ENCODE measurements at places on chromosomes 11 and 22. TPM values are rescaled to one million over a fixed set of nuclear protein-coding genes. Genes with fewer than 3 reads are reported as not detected.

Gene OR52A1
- total RNA-seq: not detected

Gene NPTXR
- 27.0 TPM for total RNA-seq

GRCh38 chr11:115084231-115084630, 405.9 kb downstream of the NXPE2 start:
- DNase-seq: no peak

DNA sequence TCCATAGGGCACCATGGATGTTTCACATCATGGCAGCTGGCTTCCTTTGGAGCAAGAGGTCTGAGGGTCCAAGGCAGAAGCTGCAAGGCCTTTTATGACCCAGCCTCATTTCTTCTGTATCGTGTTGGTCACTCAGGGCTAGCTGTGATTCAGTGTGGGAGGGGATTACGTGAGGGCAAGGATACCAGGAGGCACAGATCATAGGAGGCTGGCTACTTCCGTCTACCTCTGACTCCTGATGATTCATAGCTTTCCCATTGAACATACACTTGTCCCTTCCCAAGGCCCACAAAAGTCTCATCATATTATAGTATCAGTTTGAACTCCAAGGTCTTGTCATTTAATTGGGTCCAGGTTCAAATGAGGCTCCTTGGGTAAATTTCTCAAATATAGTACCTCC, 135.3 kb upstream of the ZBED5 start:
- DNase-seq: no peak

DNA sequence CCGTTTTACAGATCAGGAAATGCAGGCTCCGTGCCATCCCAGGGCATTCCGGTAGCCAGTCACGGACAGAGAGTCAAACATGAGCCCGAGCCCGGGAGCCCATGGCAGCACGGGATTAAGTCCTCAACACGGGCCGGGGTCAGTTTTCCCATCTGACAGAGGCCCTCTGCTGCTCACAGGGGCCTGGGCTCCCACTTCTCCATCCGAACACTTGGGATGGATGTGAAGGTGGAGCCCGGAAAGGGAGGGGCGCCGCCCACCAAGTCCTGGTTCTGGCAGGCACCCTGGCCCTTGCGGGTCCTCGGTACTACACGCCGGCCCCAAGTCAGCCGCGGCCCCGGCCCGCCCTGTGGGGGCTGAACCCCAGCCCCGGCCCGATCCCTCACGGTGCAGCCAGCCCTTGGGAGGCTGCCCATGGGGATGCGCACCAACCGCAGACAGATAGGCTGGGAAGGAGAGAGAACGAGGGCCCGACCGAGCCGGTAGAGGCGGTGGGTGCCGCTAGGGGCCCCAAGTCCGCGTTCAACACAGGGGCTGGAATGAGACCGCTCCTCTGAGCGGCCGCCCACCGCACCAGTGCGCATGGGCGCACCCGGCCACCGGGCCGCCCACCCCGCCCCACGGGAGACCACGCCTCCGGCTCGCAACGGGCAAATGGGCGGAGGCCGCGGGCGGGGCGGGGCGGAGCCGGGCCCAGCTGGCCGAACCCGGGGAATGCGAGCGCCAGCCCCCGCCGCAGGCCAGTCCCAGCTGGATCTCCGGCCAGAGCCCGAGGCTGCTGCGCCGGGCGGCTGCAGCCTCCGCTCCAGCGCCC, at the start of gene CAPN5:
CAPN5 (plus strand) TSS at position 743 of the 814 bp plus-strand sequence. CDS start 17,916 bp downstream, outside the sequence.
- peak; percentile 92 for DNase-seq

GRCh38 chr11:65589444-65590239, 6.0 kb downstream of the KCNK7 start:
- no peak for DNase-seq

DNA sequence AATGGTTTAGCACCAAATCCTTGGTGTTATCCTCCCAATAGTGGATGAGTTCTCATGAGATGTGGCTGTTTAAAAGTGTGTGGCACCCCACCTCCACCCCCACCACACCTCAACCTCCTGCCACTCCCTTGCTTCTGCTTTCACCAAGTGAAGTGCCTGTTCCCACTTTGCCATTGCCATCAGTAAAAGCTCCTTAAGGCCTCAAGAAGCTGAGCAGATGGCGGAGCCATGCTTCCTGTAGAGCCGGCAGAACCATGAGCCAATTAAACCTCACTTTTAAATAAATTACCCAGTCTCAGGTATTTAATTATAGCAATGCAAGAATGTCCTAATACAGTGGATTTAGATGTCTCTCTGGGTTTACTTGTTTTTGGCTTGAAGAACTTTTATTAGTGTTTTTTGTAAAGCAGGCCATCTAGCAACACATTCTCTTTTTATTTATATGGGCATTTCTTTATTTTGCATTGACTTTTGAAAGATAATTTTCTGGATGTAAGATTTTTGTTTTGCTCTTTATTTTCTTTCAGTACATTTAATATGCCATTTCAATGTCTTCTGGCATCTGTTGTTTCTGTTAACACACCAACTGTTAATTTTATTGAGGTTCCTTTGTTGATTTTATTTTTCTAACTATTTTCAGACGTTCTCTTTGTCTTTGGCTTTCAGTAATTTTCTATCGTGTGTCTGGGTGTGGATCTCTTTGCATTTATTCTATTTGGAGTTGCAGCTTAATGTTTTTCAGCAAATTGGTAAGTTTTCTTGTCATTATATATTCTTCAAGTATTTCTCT, 724.5 kb upstream of the CNTN5 start:
- DNase-seq: no peak

DNA sequence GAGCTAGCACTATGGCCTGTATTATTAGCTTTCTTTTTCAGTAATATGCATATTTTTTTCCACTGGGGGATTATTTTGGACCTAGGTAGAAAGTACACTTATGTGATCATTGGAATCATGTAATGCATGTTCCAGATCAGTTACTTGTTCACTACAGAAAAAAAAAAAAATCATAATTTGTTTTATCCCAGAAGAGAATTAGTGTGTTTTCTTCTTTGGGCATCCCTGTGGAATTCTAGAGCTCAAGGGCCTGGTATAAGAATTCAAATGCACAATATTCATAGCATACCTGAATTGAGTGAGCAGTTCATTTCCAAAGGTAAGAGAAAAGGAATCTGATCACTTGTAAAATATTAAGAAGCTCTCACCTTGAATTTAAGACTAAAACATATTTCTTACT, at the start of gene OR5T1:
OR5T1 (plus strand) TSS at position 301 of the 400 bp plus-strand sequence. CDS start 1,485 bp downstream, outside the sequence.
- no peak for DNase-seq

DNA sequence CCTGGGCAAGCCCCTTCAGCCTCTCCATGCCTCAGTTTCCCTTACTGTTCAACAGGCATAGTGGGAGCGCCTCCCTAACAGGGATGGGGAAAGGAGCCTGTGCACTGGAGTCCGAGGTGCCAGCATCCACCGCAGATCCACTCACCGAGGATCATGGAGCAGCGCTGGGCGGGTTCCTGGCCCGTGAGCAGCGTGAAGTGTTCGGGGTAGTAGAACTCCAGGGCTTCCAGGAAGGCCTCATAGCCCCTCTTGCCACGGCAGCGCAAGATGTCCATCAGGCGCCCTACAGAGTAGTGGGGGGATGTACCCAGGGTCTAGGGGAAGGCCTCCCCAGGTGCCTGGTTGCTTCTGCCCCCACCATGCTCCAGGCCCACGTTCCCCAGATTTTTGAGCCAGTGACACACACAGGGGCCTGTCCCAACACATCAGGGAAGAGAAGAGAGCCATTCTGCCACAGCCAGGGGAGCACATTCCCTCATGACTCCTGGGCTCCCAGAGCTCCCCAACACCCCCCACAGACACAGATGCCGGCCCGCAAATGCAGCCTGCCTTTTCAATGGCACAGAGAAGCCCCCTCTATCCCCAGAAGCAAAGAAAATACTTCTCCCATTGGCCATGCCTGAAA, 1.3 kb downstream of the CARD10 start:
- DNase-seq: no peak

DNA sequence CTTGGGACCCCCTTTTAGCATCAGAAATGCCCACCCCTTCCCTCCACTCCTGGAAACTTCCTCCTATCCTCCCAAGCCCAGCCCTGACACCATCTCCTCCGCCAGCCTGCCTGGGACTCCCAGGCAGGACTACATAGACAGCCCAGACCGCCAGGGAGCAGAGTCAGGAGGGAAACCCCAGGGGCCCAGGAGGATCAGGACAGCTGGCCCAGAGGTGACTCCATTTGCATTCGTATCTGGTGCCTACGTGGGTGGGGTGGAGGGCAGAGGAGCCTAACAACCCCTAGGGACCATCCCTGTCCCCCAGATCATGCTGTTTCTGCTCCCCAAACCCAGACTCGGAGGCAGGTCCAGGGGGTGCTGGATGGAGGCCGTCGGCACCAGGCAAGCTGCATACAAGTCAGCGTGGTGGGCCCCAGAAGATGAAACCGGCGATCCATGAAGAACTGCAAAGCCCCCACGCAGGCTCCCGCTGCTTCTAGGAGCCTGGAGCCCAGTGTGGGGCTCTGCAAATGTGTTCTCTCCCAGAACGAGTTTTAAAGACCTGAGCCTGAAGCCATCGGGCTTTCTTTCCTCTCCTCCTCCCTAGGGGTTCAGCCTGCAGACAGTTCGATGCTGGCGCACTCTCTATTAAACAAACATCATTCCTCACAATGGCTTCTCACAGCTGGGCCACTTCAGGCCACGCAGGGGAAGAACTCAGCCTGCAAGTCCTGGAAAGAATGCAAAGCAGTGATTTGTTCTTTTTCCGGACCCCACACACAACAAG, 1506.8 kb downstream of the BRD1 start:
- DNase-seq: no peak

DNA sequence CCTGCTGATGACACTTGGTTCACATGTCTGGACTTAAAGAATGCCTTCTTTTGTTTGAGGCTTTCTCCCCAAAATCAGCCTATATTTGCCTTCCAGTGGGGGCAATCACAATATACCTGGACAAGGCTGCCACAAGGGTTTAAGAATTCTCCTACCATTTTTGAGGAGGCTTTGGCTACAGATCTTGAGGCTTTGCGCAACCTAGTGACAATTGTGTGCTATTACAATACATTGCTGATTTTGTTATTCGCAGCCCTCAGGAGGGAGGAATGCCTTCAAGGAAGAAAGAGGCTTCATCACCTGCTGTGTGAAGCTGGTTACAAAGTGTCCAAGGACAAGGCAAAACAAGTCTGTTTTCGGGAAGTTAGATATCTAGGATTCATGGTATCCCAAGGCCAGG, 50.8 kb upstream of the OR4C15 start:
- DNase-seq: no peak

DNA sequence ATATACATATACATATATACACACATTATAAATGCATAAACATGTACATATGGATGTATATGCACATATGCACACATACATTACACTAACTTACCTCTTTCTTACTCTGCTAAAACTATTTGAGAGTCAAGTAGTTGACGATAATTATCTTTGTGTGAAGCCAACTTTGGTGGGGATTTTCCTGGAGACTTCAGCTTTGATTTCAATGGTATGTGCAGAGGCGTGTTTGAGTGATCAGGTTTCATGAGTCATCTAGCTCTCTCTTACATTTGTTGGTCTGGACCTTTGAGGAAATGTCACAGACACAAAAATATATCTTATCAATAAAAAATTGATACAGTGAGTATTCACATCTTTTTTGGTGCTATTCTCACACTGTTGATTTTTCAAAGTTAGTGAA, 769.1 kb upstream of the LUZP2 start:
- DNase-seq: no peak

DNA sequence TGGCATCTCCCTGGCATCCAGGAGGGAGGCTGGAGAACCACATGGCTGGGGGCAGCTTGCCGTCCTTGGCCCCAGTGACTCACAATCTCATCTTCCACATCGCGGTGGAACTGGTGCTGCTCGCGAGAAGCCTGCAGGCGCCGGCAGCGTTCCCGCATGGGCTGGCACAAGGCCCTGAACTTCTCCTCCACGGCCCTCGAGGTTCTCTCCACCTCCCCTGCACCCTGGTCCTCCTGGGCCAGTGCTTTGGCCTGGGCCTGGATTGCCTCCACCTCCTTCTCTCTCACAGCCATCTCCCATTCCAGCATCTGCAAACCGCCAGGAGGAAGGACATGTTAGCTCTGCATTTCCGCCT, 16.3 kb upstream of the RBM4B start:
- no peak for DNase-seq

DNA sequence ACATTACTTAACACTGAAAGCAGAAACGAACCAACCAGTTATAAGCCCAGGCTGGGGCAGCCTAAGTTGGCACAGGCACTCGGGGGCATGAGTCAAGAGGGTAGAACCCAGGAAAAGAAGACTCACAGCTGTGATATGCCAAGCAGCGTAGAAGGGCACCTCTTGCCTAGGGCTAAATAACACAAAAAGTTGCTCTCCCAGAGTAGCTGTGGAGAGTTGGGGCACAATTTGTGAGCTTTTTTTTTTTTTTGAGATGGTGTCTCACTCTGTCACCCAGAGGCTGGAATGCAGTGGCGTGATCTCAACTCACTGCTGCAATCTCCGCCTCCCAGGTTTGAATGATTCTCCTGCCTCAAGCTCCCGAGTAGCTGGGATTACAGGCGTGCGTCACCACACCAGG, 8.8 kb downstream of the CLMP start:
- DNase-seq: no peak

- no peak for DNase-seq
Observed at GRCh38 chr22:37564111-37564711, 3.9 kb downstream of the CDC42EP1 start.

- no peak for DNase-seq
Observed at GRCh38 chr22:27648074-27648473, 153.5 kb downstream of the MN1 start.

GRCh38 chr11:61742391-61742790, 10.0 kb upstream of the MYRF start:
- peak; percentile 79 for DNase-seq
